ENCODE measurements at places on chromosomes 12 and 14.

DNA sequence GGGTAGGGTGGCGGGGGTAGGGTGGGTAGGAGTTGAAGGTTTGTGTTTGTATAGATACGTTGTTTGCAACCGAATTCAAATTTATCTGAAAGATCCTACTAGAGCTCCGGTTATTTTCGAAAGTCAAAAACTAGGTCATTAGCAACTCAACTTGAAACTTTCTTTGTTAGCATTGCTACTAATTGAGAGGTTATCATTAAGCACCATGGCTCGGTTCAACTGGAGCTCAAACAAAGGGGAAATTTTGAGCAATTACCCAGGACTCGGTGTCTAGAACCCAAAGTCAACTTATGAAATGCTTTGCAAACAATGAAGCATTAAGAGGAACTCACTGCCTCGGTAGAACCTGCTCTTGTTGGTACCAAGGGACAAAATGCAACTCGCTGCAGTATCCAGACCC is 207.7 kb downstream of the BCAT1 start:
- DNase-seq, result no peak

DNA sequence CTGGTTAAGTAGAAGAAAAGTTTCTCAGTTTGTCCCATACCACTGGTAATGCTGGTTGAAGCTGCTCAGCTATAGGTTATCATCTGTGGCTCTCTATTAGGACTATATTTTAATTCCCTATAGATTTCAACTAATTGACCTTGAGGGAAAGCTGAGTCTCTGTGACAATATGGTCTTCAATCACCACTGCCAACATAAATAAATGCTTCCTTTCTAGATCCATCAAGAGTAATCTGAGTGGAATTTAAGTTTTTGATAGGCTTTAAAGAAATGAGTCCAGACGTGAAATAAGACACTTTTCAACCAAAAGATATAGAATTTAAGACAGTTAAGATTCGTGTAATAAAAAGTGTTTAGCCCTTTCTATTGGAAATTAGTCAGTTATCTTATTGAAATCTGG is 63.5 kb upstream of the MYF6 start:
- no peak for DNase-seq

DNA sequence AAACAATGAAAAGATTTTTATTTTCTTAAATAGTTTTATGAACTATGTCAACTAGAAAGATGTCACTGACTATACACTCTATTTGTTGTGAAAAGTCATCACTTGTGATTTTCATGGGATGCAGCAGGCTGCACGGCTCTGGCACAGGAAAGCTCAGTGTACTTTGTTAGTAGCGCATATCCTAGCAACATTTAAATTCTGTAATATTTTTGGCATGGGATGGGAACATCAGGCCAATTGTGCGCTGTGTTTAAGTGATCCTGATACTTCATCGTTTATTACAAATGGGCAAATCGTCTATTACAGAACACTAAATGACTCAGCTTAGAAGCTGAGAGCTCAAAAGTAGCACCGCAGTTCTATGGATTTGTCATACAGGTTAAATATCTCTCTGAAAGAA is 60.7 kb upstream of the SAV1 start:
- no peak for DNase-seq

DNA sequence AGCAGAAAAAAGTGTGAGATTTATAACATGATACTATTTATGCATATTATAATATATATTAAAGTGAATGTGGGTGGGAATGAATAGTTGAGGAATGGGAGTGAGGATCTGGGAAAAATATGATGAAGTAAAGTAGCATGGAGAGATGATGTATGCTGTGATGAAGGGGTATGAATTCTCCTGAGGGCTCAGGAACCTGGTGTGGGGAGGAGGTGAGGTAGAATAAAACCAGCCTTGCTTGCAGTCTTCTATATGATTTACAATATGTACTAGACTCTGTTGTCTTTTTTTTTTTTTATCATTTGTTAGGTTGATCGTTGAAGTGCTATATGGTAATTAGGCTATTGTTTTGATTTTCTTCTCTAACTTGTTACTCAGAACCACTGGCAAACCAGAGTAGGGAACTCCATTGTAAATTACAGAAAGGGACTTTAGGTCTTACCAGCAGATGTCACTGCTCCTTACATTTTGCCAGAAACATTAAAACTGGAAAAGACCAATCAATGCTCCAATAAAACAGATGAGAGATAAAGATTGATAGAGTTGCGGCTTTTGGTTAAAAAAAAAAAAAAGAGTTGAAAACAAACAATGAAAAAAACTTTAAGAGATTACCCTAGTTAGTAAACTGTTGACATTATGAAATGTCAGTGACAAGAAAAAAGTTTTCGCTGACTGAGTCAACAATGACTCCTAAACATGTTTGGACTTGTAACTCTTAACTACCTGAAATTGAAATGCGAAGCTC is 39.9 kb downstream of the ATL1 start:
- DNase-seq, result no peak

GRCh38 chr12:110807640-110808039 is 39.1 kb upstream of the CCDC63 start:
- no peak for DNase-seq

GRCh38 chr12:89327486-89328094 is 24.7 kb downstream of the DUSP6 start:
- DNase-seq, result no peak

DNA sequence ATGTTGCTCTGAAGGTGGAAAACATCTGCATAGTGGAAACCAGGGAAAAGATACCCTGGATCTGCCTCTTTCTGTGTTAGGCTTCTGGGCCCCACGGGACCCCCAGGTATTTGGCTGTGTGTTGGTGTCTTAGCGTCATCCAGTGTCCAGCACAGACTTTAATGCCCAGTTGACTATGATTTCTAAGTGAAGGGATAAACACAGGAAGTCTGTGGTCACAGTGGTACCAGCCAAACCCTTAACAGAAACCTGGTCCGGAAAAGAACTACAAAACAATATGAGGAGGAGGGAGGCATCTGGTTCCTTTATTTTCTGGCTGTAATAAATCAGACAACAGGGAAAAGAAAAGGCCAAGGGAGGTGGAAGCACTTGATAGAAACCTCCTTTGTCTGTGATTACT is 56.4 kb downstream of the CMKLR1 start:
- no peak for DNase-seq

DNA sequence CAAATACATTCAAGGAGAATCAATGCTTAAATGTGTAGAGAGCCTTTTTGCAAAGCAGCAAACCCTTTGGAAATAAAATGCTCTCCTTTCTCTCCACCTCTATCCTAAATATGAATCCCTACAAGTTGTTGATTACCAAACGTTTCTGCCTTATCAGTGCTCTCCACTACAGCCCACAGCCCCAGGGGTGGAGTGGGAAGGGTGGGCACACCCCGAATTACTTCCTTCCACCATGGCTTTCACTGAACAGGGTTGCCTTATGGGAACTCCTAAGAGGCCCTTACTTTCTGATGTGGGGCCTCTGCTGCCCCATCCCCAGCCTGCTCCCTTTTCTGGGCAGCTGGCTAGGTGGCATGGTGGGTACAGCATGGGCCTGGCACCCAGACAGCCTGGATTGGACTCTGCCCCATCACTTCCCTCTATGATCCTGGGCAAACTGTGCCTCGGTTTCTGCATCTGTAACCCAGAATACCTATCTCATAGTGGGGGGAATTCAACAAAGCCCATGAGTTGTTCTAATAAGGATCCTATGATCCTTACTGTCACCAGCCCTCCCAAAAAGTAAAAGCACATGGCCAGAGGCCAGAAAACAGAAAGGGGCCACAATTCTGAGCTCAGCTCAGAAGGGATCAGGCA is 16.1 kb downstream of the AK7 start:
- no peak for DNase-seq

- DNase-seq, result peak; percentile 3
Measured at GRCh38 chr14:75832621-75833297, 149.0 kb downstream of the TGFB3 start.
